ENCODE measurements at places on chromosomes 3 and 15.

GRCh38 chr3:142595581-142595950 lies 627 bp upstream of the PLS1 start:
- DNase-seq: no peak

DNA sequence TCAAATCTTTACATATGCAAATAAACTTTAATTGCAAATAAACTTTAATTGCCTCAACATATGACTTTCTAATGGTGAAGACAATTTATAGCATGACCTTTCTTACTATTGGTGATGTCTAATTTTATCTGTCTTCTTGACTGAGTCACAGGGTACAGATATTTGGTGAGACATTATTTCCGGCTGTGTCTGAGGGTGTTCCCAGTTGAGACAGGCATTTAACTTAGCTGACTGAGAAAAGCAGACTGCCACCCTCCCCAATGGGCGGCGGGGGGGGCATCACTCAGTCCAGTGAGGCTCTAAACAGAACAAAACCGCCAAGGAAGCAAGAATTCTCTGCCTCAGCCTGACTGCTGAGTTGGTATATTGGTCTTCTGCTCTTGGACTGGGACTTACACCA lies 160.0 kb downstream of the TBL1XR1 start:
- no peak for DNase-seq

DNA sequence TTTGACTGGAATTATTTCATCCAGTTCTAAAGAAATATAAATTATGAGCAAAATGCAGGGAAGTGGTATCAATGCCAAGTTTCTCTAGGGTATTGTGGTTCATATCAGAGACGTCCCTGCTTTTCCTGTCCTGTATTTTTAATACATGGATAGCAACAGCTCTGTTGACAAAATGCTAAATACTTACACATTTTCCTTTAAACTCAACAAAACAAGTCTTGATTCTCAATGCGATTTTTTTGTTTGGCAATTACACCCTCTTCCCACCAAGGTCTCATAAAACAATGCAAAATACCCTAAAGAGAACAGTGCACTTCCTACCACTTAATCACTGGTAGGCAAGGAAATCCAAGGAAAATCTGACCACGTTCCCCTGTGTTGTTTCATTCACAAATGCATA lies 120.0 kb downstream of the DUT start:
- DNase-seq: no peak

- DNase-seq: no peak
Measured at GRCh38 chr3:20346916-20347315, 160.9 kb upstream of the SGO1 start.

DNA sequence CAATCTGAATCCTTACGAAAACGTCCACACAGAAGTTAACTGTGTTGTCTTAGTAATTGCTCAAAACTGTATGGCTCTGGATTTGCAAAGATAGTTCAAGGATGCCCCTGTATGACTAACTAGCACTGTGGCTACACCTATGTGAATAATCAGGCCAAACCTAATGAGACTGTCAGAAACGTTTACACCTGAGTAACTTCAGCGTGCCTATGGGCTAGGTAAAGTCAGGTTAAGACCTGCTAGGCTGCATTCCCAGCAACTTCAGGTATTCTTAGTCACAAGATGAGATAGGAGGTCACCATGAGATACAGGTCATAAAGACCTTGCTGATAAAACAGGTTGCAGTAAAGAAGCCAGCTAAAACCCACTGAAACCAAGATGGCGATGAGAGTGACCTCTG lies 87.8 kb upstream of the PLXND1 start:
- no peak for DNase-seq

DNA sequence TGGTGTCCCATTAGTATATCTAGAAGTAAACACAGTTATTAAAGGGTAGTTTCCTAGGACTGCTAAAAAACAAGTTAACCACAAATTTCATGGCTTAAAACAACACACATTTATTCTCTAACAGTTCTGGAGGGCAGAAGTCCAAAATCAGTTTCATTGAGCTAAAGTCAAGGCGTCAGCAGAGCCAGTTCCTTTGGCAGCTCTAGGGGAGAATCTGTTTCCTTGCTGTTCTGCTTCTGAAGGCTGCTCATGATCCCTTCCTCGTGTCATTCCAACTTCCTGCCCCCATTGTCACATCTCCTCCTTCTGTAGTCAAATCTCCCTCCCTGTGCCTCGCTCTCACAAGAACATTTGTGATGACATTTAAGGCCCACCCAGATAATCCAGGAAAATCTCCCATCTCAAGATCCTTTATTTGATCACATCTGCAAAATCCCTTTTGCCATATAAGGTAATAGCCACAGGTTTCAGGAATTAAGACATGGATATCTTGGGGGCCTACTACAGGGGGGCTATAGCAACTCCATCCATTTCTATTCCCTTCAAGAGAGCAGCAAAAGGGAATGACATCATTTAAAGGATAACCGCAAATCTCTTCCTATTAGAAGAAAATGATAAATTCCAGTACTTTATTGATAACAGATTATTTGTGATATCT lies 50.1 kb downstream of the GPR176 start:
- no peak for DNase-seq

- DNase-seq: no peak
Measured at GRCh38 chr3:152156880-152157279, 111.8 kb upstream of the MBNL1 start.

DNA sequence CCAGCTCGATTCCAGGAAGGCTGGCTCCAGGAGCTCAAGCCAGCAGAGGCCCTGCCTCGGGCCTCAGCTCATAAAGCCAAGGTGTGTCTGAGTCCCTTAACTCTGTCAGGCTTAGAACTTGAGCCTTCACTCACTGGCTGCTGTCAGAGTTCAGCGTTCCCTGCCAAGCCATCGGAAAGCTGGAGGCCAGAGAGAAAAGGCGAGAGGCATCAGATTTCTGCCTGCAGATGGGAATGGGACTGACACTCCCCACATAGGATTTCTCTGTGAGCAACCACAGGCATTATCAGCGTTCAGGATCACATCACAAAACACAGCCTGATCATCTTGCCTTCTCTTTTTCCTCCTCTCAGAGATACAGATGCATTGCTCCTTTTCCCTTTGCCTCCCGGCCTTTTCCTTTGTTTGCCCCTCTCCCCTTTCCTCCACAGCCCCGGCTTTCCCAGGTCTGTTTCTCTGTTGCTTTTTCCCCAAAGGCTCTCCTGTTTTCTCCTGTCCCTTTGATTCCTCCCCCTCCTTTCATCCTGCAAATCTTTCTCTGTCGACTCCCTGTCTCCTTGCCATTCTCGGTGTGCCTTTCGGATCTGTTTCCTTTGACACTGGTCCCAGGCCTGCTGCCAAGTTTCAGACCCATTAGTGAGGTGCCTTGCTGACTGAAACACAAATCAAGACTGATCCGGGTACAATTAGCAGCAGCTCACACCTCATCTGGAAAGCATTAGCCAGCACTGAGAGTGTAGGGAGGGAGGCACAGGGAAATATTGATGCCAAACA lies 44.5 kb upstream of the BOC start:
- no peak for DNase-seq

GRCh38 chr3:37453393-37454389 lies 279.3 kb upstream of the LRRFIP2 start:
- no peak for DNase-seq

- peak; percentile 97 for DNase-seq
Measured at GRCh38 chr15:75367913-75368688, at the start of gene MAN2C1. Gene MAN2C1 (minus strand): TSS chr15:75368607. CDS start chr15:75368583, 24 bp downstream.

DNA sequence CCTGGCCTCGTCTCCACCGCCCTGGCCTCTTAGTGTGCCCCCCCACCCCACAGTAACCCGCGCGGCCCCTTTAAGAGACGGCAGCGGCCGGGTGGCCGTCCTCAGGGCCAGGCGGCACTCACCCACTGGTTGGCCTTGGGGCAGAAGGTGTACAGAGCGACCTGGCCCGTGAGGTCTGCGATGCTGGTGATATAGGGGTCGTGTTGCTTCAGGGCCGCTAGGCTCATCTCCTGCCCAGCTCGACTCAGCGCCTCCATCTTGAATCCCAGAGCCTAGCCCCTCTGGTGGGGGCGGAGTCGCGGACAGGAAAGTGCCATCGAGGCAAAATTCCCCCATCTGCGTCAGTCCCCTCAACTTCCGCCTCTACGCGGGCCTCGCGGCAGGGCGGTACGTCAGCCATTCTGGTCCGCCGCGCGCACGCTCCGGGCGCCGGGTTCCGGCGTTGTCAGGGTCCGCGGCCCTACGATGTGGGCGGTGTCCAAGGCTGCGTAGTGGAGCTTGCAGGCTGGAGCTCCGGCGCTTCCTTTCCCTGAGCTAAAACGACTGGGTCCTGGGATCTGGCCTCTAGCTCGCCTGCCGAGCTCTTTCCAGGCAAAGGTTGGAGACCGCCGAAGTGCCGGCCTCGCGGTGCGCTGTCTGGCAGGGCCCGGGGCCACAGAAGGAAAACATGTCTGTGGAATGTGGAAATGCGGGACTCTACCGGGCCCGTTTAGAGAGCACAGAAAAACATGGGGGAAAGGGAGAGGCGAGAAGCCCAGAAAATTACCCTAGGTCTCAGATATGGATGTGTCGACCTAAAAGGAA lies at the start of gene DCP1A:
DCP1A (minus strand) TSS at position 283 of the 804 bp plus-strand sequence; CDS start at position 257, 26 bp downstream.
- DNase-seq: peak; percentile 82

DNA sequence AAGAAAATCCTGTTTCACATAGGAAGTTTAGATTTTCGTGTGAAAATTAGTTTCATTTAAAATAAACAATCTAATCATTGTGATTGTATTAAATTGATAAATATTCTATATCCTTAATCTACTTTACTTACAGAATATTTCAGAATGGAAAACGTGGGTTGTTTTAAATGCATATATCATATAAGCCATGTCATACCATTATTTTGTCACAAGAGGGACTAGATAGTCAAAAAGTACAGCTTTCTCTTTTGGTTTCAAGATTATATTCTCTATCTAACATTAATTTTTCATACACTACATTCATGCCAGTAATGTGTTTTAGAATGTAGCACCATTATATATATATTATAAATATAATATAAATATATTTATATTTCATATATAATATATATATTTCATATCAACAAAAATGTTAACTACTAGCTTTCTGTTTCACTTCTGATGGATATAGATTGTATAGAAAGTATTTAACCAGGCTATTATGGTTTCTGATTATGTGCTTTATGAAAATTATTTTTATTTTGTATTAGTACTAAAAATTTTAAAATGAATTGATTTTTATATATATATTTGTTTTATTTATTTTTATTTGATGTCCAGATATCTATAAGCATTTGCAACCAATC lies 45.3 kb downstream of the OSTN start:
- no peak for DNase-seq

DNA sequence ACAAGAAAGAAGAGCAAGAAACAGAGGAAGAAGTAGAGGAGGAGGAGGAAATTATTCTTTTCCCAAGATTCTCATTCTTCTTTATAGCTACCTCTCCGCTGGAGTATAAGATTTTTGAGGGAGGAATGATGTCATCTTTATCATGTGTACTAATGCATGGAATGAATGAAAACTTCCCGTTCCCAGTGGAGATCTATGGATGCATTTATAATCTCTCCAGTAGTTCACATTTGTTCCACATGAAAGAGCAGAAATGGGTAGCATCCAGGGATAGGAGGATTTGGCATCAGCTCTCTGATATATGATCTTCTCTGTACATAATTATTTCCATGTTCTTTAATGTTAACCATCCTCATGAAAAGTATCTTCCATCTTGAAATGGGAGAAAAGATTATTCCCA lies 244.4 kb downstream of the ADAMTSL3 start:
- DNase-seq: no peak

DNA sequence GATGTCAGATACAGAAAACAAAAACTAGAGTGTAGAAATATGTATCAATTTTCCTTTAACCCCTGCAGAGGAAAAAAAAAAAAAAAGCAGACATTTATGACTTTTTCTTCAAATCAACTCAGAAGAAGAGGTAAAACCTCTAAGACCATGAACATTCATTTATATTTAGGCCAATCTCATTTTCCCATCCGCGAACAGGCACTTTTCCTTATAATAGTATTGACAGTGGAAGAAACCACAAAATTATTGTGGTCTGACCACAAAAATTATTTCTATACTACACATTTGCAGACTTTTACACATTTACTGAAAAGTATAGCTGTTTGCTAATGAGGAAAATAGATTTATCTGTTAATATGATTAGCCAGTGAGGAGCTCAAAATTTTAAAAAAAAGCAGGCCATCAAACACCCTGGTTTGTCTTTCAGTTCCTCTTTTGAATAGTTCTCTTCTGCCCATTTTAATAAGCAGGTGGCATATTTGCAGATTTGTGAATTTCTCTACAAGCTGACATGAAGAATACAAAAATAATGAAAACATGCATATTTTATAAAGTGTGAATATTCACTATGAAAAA lies 5.7 kb downstream of the OSBPL11 start:
- DNase-seq: no peak

All from NK-92 treated with Interleukin-12 subunit alpha and Interleukin-12 subunit beta, amount 100 ng/mL, for 24 hours (cell line).